Osteocyte (in vitro differentiated cells): ENCODE measurements at places on chromosomes 3 and 15.
A peak's percentile ranks its signal among the peaks of the same experiment; 100 is the strongest.

DNA sequence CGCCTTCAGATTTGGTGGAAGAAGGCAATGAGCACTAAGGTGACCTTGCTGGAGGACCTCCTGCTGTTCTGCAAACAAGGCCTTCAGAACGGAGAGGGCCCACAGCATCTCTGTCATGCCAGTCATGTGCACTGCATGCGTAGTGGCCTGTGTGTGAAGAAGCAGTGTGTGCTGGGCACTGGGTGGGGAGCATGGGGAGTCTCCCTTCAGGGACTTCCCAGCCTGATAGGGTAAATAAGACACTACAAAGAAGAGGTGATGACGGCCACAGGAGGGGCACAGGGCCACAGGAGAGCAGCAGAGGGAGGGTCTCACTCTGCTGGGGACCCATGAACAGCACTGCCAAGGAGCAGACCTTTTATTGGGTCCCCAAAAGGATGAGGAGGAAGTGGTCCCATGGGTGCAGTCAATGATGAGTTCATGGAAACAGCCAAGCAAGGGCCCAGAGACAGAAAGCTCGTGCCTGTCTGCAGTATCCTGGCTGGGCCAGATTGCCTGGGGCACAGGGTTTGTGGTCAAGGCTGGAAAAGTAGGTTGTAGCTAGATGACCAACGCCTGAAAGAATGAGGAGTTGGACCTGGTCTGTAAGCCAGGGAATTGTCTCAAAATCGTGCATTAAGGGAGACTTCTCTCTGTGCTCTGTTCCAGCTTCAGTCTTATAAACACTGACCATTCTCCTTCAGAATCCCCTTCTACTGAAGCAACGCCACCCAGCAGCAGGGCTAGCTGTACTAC, 67.8 kb upstream of the SEC61A1 start:
- no peak for DNase-seq

DNA sequence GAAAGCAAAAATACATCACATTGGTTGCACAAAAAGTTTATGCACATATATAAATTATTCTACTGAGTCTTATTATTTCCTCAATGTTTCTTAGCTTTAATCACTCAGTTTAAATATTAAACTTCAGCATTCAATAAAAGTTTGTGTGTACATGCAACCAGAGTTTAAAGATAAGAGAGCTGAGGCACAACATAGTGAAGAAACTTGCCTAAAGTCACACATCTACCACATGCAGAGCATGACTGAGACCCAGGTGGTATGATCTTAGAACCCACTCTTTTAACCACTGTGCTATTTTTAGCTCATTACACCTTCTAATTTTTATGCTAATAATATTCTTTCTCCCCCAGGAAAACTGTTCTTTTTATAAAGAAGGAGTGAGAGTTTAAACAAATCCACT, 96.1 kb upstream of the GOLIM4 start:
- DNase-seq = no peak

DNA sequence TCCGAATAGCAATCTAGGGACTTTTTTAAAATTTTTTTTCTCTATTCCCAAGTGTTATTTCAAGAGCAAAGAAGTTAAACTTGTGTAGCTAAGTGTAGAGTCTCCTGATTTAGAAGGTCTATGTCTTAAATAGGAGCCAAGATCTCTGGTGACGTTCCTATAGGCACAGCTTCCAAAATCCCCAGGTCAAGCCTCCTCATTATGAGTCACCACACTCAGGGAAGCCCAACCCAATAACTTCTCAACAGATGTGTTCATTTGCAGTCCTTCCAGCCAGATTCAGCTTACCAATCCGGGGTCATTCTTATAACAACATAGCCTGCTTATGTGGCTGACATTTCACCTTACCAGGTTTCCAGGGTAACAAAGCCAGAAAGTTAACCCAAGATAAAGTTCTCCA, 270.3 kb downstream of the IL5RA start:
- DNase-seq = no peak

- DNase-seq = no peak
These were observed 149.8 kb upstream of the ROBO1 start for GRCh38 chr3:79917561-79917960.

DNA sequence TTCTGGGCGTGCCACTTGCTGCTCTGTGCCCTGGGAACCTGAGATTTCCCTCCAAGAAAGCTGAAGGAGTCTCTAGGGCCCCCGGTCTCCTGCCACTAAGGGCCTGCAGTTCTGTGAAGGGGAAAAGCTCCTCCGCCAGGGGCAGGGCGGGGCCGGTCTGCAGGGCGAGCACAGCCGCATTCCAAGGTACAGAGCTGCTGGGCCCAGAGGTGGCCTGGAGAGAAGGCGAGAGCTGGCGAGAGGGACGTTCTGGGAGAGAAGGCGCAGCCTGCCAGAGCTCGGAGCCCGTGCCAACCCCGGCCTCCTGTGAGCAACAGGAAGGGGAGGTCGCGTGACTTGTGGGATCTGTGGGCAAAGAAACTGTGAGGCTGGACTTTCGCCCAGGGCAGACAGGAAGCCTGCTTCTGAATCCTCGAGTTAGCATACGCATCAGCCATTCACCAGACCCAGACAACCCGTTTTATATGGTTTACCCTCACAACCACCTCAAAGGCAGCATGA, 500.4 kb downstream of the SHQ1 start:
- DNase-seq = peak; percentile 95

- no peak for DNase-seq
These were observed 509 bp upstream of the LRRC3B start for GRCh38 chr3:26621906-26622620.

DNA sequence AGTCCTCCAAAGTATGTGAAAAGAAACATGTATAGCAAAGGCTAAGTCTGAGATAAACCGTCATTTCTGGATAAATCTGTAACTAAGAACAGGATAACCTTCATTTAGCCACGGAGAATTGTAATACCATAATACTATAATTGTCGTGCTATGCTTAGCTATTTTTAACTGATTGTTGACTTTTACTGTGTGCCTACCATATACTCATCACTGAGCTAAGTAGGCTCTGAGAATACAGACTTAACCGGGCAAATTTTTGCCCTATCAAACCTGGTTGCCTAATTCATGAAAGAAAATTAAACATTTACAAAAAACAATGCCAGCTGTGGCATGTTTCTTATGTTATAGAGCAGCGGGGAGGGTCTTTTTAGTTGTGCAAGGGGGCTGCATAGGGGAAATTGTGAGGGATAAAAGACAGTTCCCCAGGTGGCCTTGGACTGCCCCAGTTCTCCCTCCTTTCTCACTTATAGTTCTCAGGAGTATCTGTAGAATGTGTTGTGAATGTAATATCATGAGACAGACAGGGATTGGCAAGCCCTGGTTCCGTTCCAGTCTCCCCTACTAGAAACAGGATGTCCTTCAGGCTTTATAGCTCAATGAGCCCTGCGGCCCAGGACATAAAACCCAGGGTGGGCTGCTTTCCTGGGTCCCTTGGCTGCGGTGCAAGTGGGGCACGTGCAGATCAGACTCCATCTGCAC, 318.5 kb downstream of the GBE1 start:
- no peak for DNase-seq
